AG04450 (cell line): ENCODE measurements at places on chromosomes 12 and 14. TPM values are rescaled to one million over a fixed set of nuclear protein-coding genes. Genes with fewer than 3 reads are reported as not detected.

GRCh38 chr12:130552483-130552996, 163.6 kb downstream of the RIMBP2 start:
- DNase-seq = no peak

DNA sequence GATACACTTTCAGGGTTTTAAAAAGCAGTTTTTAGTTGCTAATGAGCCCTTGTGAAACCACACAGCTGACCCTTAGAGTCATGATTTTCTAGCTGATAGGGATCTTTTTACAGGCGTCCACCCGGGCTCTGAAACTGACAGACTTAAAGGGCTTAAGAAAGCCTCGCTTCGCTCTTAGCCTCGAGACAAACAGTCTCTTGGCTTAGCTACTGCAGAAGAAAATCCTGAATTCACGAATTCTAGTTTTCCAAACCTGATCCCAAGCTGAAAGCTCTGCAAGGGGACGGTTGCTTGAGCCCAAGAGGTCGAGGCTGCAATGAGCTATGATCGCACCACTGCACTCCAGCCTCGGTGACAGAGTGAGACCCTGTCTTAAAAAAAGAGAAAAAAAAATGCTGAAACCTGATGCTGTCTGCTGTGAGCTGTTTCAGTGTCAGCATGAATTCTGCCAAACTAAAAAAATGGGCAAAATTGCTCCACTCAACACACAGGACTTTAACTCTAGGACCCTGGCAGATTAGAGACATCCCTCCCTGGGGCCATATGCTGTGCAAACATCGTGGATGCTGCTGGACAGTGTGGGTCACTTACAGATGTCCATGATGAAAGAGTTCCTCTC, 3.1 kb upstream of the HPD start:
- DNase-seq = no peak

DNA sequence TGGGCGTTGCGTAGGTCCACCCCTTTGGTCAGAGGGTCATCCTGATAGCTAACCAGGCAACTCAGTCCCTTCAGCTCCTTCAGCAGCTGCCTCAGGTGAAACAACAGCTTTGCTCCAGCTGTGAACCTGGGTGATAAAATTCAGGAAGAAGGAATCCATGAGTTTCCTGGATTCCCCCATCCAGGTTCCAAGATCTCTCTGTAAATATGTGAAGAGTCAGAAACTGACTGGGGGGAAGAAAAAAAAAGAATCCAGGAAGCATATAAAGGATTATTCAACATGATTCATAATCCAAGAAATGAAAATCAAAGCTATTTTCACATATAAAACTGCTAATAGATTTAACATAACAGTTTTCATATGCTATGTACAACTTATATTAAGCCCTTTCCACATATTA, 8.6 kb downstream of the STAT2 start:
- no peak for DNase-seq

- no peak for DNase-seq
Observed at GRCh38 chr14:45838597-45838996, 585.6 kb upstream of the MIS18BP1 start.

GRCh38 chr14:76282581-76282980, 93.4 kb upstream of the ESRRB start:
- DNase-seq = no peak

The PPP4R4 gene
- polyA plus RNA-seq = 0.60 and 0.65 TPM in 2 replicates

The ASIC1 gene
- polyA plus RNA-seq = 9.9 and 10.2 TPM in 2 replicates

The MAPK1IP1L gene
- 65.3 and 86.7 TPM in 2 replicates for polyA plus RNA-seq
